ENCODE measurements at places on chromosomes 6 and 20. TPM values are rescaled to one million over a fixed set of nuclear protein-coding genes. Genes with fewer than 3 reads are reported as not detected.

DNA sequence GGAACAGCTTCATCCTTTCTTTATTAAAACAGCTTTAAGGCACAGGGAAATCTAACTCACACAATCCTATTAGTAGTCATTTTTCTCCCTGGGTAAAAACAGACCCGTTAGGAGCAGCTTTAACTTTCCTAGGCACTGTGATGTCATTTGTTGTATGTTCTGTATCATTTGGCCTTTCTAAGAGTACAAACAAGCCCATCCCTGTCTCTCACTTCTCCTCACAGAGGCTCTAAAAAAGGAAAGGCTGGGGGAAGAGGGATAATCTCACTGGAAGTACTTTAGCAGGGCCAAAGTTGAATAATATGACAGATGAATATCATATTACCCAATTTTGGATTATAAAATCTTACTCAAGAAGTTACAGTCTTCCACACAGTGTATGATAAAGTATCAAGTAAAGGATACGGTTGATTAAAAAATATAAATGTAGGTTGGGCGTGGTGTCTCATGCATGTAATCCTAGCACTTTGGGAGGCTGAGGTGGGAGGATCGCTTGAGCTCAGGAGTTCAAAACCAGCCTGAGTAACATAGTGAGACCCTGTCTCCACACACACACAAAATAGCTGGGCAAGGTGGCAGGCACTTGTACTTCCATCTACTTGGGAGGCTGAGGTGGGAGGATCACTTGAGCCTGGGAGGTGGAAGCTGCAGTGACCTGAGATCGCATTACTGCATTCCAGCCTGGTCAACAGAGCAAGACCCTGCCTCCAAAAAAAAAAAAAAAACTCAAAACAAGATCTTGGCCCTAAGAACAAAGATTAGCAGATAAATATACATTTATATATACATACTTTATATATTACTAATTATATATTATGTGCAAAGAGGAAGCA is 7.9 kb downstream of the NUDT3 start:
- no peak for DNase-seq

Gene MYCT1
- not detected for total RNA-seq

DNA sequence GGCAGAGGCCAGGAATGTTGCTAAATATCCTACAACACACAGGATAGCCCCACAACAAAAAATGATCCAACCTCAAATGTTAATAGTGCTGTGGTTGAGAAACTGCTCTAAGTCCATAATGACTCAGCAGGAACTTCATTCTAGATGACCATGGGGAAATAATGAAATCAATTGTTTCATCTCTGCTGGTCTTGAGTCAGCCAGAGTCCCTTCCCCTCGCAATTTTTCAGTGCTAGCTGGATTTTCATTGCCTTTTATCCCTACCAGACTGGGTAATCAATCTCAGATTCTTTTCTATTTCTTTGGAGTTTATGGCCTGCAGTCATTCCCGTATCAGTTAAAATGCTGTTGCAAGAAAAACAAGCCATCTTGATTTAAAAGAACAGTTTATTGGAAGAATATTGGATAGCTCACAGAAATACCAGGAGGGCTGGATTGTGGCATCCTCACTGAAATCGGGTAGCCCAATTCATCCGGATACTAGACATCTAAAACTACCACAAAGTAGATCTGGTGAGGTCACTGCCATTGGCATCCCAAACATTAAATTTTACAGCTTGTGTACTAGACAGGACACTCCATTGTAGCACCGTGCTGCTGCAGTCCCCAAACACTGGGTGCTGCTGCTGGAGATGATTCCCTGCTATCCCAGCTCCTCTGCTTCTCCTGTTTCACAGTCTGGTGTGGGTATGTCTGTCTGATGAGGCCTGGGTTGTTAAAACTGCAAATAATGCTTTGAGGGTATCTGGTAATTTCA is 30.3 kb upstream of the POPDC3 start:
- DNase-seq: no peak

DNA sequence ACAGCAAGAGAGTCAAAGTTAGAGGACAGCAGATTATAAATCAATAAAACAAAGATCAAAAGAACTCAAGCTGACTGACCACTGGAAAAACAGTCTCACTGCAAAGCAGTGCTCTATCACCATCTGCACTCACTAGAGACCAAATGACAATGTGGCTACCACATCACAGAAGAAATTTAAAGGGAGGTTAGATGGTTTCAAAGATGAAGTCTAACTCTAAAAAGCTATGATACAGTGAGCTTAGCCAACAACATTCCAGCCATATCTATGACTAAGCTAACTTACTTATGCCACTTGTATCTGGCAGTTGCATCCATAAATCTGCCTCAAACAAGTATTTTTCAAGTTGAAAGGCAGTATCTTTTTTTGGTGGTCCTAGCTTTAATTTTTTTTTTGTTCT is 68.6 kb downstream of the ARHGAP18 start:
- DNase-seq: no peak

DNA sequence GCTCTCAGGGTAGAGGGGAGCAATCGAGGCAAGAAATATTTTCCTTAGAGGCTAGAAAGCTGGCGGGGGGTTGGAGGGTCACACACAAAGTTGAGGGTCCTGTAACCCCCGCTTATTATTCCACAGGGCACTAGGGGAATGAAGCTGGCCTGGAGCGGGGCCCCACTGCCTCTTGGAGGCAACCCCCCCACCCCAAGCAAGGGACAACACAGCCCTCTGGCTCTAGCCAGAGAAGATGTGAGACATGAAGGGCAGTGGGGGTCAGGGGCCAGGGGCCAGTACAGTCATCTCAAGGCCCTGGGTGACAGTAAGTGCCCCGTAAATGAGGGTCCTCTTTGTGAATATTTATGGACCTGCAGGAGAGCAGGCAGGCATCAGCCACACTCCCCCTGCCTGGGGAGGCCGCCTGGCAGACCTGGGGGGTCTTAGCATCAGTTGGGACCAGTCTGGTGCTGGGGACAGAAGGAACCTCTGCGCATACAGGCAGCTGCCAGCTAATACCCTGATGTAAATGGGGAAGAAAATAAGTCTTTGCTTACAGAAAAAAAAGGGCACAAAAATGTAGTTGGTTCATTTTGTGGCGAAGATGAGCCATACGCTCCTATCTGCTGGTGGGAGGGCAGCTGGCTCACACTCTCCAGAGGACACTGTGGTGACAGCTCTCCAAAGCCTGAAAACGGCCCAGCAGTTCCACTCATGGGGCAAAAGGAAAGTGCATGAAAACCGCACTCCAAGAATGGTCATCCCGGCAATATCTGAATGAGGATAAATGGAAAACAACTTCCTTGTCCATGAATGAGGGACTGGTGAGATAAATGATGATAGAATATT is 21.9 kb downstream of the SPATA2 start:
- no peak for DNase-seq

DNA sequence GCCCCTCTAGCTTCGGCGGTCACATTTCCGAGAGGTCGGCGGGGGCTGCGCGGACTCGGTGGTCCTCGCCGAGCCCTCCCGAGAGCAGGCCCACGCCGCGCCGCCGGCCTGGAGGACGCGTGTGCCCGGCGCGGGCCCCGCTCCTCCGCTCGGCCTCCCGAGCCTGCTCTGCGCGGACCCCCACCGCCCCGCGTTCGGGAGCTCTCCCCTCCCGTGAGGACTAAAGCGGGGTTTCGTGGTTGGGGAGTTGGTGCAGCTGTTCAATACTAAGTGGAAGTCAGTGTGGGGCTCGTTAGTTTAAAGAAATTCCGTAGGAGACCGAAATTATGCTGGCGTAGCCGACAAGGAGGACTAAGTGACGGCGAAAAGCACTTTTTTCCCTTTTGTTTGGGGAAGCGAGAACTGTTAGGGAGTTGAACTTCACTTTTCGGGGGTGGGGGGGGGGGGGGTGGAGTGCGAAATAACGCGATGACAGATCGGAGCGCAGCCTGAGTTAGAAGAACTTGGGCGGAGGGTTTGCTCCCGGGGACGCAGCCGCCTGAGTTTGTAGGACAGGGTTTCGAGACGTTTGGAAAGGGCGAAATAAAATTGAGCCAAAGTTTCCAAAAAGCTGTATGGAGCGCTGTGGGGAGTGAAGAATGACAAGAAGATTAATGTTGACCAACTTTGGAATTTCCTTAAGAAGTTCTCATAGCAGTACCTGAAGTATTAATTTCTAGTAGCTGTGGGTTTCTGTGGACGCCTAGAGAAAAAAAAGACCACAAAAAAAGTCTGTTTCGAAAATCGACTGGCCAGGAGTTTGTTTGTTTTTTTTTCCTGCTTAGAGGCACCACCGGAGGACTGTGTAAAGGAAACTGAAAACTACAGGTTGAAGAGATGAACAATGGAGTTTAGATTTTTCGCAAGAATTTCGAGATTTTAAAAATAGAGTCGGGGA is 1.4 kb downstream of the QKI start:
- DNase-seq: no peak

- no peak for DNase-seq
Observed at GRCh38 chr20:11221046-11221445, 547.2 kb upstream of the JAG1 start.

Gene FOXC1
- total RNA-seq: 1.7 TPM

DNA sequence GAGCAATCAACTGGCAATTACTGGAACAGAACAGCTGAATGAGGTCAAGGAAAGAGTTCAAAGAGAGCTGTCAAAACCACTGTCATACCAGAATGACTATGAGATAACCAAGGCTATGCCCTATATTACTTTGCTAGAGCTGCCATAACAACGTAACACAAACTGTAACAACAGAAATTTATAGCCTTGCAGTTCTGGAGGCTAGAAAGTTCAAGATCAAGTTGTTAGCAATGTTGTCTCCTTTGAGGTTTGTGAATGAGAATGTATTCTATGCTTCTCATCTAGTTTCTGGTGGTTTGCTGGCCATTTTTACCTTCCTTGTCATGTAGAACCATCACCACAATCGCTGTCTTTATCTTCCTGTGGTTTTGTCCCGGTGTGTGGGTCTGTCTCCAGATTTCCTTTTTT is 1323.0 kb upstream of the GJE1 start:
- DNase-seq: no peak

GRCh38 chr6:19210849-19211590 is 626.1 kb upstream of the ID4 start:
- DNase-seq: peak; percentile 19

DNA sequence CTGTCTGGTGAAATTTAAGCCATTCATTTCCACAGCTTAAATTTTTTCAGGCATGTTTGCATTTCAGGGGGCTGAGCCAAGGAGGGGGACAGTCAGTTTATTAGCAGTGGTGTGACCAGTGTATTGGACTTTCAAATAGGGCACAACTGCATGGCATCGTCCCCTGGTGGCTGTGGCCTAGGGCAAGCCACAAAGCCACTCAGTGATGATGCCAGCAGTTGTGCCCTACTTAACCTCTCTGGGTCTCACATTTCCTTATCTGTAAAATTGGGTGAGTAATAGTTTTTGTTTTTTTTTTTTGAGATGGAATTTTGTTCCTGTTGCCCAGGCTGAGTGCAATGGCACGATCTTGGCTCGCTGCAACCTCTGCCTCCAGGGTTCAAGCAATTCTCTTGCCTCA is 48.0 kb downstream of the CDC5L start:
- DNase-seq: no peak

Gene DEFB121
- total RNA-seq: not detected

DNA sequence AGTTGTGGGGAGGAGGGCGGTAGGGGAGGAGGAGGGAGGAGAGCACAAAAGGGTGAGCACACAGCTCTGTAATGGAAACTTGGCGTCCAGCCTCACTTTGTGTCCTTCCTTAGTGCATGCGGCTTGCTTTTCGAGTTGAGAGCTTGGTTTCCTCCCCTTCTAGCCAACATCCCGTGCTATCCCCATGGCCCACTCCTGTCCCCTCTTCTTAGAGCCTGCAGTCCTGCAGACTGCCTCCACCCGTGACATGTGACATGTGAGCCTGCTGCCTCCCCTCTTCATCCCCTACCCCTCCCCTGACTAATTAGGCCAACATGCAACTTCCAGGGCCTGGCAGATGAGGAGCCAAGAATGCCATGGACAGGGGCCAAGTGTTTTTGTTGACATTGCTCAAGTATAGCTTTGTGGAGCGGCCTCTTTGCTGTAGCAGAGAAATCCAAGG is 63.2 kb downstream of the SLC24A3 start:
- no peak for DNase-seq

DNA sequence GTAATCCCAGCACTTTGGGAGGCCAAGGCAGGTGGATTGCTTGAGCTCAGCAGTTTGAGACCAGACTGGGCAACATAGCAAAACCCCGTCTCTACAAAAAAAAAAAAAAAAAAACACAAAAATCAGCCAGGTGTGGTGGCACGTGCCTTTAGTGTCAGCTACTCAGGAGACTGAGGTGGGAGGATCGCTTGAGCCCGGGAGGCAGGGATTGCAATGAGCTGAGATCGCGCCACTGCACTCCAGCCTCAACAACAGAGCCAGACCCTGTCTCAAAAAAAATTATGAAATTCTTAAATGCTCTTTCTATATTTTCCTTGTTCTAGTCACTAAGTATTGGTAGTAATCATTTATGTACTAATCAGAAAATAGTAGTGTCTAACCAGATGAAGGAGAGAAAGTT is 30.6 kb downstream of the SYTL3 start:
- DNase-seq: no peak

DNA sequence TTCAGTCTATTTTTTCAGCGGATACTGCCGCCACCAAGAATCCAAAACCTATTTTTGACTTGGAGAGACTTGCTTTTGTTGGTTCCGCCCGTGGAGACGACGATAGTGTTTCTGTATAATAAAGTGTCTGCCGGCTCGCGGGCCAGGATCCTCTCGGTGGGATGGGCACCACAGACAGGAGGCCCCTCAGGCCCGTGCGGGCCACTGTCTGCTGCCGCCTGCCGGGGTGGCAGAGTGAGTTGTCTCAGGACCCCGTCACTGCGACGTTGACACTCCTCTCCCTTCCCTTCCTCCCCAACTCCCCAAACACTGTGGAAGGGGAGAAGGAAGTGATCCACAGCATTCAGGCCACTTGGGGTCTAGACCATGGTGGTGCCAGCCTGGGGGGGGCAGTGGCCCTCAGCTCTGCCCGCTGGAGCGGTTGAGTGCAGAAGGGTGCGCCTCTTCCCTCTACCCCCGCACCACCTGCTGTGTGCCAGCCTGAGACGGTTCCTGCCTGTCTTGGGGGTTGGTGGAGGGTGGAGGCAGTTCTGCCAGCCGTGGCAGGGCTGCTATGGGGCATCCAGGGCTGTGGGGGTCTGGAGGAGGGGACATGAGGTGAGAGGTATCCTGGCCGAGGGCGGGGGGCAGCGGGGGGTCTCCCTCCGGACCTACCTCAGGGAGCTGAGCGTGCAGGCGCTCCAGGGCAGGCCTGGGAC is 17.5 kb downstream of the RBM38 start:
- DNase-seq: no peak

GRCh38 chr6:170093276-170093657 is 197.6 kb downstream of the DLL1 start:
- DNase-seq: no peak

DNA sequence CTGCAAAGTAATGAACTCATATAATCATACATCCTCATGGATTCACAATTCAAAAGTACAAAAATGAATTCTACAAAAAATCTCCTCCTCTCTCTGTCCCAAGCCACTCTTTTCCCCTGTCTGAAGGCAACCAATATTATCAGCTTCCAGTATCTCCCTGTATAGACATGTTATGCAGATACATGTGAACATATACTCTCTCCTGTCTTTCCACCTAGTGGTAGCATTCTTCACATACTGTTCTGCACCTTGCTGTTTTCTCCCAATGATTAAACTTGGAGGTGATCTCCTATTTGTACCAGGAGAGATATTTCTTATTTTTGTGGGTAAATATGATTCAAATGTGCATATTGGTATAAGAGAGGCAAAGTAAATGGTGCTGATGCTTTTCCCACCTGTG is 416.4 kb downstream of the EPM2A start:
- DNase-seq: no peak

Gene PAK5
- total RNA-seq: 1.8 TPM
